Uterus (tissue), 4 donors: ENCODE measurements at places on chromosomes 6 and 20. TPM values are rescaled to one million over a fixed set of nuclear protein-coding genes. Genes with fewer than 3 reads are reported as not detected.

Gene TNXB
- total RNA-seq, result 90.6 TPM

Gene IMPG1
- total RNA-seq, result not detected

DNA sequence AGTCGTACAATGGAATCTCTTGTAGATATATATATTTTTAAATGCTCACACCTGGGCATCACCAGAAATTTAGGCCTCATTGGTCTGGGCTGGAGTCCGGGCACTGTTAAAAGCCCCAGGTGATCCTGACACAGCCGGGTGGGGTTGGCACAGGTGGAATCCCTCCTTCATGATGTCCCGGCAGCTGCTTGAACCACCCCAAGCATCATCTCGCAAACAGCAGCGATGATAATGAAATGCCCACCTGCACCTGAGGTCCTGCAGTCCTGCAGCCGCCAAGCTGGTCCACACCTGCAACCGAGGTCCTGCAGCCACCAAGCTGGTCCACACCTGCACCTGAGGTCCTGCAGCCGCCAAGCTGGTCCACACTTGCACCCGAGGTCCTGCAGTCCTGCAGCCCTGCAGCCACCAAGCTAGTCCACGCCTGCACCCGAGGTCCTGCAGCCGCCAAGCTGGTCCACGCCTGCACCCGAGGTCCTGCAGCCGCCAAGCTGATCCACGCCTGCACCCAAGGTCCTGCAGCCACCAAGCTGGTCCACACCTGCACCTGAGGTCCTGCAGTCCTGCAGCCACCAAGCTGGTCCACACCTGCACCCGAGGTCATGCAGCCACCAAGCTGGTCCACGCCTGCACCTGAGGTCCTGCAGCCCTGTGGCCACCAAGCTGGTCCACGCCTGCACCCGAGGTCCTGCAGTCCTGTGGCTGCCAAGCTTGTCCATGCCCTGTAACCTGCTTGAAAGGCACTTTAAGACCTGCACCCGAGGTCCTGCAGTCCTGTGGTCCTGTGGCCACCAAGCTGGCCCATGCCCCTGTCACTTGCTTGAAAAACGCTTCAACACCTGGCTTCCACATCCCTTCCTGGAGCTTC, 261.2 kb downstream of the DLL1 start:
- DNase-seq, result peak; percentile 2
- H3K36me3 ChIP-seq, result no peaks in the 10 kb centered on the region
- no peak overlapping the region for H3K27ac ChIP-seq
- H3K4me1 ChIP-seq, result no peaks in the 10 kb centered on the region

- H3K36me3 ChIP-seq, result no peaks in the 10 kb centered on the region
- no peak overlapping the region for H3K4me3 ChIP-seq
- no peak overlapping the region for H3K27ac ChIP-seq
- no peaks in the 10 kb centered on the region for H3K27me3 ChIP-seq
These were observed 25.1 kb upstream of the TCFL5 start for GRCh38 chr20:62886709-62887058.

- no peak overlapping the region for H3K27ac ChIP-seq
- H3K36me3 ChIP-seq, result no peaks in the 10 kb centered on the region
These were observed 1.4 kb upstream of the HLA-G start for GRCh38 chr6:29826271-29826670.
